ENCODE measurements at places on chromosomes 2 and 18.
A peak's percentile ranks its signal among the peaks of the same experiment; 100 is the strongest.

- no peak for DNase-seq
Measured at GRCh38 chr18:49243391-49243790, 217.1 kb downstream of the DYM start.

DNA sequence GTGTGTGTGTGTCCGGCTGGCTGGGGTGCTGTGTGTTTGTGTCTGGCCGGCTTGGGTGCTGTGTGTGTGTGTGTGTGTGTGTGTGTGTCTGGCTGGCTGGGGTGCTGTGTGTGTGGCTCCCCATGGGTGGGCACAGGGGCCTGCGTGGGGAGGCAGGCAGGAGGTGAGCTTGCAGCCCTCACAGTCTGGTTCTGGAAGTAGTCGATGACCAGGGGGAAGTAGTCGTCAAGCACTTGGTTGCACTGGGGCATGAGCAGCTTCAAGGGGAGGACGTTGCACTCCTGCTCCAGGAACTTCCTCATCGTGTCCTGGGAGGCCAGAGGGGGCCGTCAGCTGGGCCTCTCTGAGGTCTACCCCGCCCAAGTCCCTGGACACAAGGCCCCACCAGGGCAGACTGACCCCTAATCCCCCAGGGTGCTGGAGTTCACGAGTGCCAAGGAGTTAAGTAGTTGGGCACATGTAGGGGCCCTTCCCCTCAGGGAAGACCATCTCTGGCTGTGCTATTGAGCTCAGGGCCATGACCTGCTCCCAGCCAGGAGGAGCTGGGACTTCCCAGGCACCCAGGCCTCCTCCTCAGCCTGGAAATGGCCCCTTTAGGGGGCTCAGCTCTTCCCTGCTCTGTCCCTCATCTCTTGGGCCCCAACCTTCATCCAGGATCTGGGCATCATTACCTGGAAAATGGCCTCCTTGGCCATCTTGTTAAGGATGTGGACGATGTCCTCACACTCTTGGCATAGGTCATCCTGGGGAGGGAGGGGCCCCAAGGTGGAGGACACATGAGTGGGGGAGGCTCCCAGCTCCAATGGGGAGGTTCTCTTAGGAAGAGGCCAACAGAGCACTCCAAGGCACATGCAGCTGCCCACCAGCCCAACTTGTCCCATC is 1.3 kb downstream of the SFTPB start:
- peak; percentile 3 for DNase-seq

- no peak for DNase-seq
Measured at GRCh38 chr2:7812231-7812995, 869.4 kb upstream of the ID2 start.

- DNase-seq: no peak
Measured at GRCh38 chr2:239379641-239380170, 21.1 kb downstream of the HDAC4 start.

GRCh38 chr2:11761259-11761658 is 14.8 kb downstream of the LPIN1 start:
- DNase-seq: no peak

GRCh38 chr2:169571571-169571970 is 2.1 kb downstream of the FASTKD1 start:
- no peak for DNase-seq

GRCh38 chr2:123532994-123533393 is 492.1 kb upstream of the CNTNAP5 start:
- DNase-seq: no peak

DNA sequence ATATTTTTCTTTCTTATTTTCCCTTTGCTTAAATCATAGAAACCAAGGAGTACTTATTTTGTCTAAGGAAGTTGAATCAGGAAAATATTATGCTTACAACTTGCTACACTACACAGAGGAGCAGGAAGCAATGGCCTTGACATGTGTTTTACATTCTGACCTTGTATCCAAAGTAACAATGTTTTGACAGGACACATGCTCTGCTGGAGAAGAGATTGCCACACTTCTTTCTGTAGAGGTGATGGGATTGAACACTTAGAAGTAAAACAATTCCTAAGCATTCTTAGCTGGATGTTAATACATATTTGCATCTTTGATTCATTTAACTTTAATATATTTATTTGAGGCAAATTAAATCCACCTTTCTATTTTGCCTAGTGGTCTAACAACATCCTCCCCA is 929.1 kb downstream of the DSC3 start:
- DNase-seq: no peak

GRCh38 chr2:60413814-60414168 is 139.7 kb downstream of the BCL11A start:
- no peak for DNase-seq

DNA sequence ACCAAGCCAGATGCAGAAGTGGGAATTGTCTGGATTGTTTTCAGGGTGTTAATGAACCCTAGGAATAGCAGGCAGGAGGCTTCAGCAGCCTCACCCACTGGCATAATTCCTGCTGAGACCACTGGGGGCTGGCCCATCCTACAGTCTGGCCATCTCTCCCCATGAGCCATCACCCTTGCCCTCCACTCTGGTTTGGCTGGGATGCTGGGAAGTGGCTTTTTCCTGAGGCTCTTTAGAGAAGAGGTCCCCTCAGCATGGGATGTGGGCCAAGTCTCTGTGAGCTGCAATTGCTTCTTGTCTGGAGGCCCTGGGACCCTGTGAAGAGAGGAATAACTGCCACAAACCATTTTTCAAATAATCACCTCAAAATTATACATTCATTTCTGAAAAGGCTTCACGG is 4.0 kb downstream of the TCF7L1 start:
- DNase-seq: no peak

DNA sequence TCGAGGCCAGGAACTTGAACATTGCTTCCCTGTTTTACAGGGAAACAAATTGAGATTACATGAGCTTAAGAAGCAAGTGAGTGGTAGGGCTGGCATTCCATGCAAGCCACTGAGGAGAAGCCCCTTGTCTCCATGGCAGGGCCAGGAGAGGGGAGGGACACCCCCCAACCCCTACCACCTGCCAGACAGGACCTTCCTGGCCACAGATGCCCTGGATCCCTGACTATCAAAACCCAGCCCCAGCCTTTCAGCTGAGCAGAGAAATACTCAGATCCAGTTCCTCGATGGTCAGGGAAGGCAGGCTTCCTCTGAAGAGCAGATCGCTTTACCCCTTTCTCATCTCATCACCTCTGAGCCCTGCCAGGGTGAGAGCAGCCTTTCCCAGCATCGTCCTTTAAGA is 53.8 kb upstream of the ALPP start:
- no peak for DNase-seq

DNA sequence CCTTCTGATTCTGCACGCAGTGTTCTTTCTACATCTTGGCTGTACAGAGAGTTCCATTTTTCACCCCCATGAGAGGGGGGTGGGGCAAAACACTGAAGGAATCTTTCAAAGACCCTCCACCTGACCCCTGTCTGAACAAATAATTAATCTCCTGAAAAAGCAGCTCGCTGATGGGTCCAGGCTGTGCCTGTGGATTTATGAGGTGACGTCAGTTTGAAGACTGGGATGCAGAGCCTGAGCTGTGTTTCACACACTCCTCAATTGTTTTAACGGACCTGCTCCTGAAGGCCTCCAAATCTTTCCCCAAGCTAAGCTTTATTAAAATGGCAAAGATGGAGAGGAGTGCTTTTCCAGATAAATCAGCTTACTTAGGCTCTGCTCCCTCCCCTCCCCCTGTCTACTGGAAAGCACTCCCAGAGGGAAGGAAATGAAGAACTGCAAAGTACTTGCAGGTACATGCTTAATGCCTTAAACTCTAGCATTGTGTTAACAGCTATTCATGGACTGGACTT is 390.2 kb upstream of the TNP1 start:
- no peak for DNase-seq

GRCh38 chr2:56960581-56960980 is 776.8 kb downstream of the CCDC85A start:
- DNase-seq: no peak

GRCh38 chr2:118145207-118145606 is 56.9 kb downstream of the INSIG2 start:
- DNase-seq: no peak

GRCh38 chr18:63421514-63421913 is 762 bp downstream of the VPS4B start:
- DNase-seq: no peak

GRCh38 chr2:236214376-236214995 is 46.3 kb upstream of the GBX2 start:
- no peak for DNase-seq

DNA sequence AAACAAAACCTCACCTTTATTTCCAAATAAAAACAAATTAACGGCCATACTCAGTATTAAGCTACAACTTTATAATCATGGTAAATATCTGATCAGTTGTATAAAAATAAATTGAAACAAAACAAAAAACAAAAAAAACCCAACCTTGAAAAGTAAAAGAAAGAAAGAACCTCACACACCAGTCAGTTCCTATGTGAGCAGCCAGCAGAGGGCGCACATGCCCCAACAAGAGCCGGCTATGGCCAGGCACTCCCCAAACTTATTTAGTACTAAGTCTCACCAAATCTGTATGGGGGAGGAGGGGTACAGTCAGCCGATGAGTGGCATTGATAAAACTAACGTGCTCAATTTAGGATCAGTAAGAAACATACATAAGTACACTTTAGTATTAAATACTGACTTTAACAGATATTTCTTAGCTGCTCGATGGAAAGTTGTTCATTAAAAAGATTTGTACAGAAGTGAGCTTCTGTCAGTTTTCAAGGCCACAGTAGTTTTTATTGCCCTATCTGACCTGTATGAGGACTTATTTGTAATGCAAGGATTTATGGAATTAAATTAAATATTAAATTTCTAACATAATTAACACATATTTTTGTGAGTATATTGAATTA is 172.6 kb downstream of the TCF4 start:
- DNase-seq: peak; percentile 76

- DNase-seq: no peak
Measured at GRCh38 chr18:50011813-50012435, 183.0 kb downstream of the MYO5B start.

DNA sequence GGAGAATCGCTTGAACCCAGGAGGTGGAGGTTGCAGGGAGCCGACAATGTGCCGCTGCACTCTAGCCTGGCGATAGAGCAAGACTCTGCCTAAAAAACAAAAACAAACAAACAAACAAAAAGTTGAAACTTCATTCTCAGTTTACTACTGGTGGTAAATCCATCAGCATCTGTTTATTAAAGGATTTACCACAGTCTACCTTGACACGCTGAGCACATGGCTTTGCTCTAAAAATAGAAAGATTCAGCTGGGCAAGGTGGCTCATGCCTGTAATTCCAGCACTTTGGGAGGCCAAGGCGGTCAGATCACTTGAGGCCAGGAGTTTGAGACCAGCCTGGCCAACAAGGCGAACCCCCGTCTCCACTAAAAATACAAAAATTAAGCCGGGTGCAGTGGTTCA is 201.3 kb downstream of the TGIF1 start:
- DNase-seq: no peak

DNA sequence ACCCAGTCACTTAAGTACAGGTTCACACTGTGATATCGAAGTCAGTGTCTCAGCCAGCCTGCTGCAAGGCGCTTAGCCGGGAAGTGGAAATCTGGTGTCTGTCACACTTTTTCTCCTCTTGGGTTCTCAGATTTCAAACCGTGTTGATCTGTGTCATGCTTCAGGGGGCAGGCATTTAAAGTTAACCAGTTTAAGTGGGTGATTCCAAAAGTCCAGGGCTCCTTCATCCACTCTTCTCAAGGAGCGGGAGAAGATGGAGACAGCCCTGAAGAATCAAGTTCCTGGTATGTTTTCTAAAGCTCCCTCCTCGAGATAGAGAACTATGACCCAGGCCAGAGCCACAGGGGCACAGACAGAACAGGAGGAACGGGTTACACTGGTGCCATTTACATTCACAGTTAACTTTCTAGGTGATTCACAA is 331.7 kb downstream of the GBX2 start:
- DNase-seq: no peak

- DNase-seq: no peak
Measured at GRCh38 chr18:59593291-59593717, 103.9 kb downstream of the CCBE1 start.

DNA sequence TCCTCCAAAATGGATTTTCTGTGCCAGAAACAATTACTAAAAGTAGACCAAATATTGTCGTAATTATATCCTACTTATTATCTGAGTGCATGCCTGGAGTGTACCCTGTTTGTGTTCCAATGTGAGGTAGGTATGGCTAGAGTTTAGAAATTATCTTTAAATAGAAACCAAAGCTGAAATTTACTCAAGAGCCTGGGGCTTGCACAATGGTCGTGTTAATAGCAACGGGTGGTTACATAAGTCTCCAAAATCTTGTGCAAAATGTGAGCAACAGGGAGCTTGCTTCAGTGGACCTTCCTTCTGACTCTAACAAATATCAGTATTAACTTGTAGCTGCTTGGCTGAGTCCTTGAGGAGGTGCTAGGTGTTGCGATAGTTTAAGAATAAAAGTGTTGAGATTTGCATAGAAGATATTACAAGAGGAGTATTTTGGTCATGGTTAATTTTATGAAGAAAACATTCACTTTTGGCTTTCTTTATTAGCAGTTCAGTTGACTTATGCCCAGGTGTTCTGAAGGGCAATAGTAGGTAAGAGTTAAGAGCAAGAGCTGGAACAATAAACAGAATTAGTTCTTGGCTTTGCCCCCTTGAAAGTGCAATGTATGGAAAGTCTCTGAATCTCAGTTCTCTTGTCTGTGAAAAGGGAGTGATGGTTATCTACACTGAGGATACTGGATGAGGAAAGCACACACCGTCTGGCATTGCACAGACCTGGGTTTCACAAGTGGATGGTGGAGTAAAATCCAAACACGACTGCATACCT is 4.6 kb downstream of the CXCR4 start:
- peak; percentile 94 for DNase-seq

GRCh38 chr2:141323571-141323970 is 807.2 kb downstream of the LRP1B start:
- DNase-seq: no peak

DNA sequence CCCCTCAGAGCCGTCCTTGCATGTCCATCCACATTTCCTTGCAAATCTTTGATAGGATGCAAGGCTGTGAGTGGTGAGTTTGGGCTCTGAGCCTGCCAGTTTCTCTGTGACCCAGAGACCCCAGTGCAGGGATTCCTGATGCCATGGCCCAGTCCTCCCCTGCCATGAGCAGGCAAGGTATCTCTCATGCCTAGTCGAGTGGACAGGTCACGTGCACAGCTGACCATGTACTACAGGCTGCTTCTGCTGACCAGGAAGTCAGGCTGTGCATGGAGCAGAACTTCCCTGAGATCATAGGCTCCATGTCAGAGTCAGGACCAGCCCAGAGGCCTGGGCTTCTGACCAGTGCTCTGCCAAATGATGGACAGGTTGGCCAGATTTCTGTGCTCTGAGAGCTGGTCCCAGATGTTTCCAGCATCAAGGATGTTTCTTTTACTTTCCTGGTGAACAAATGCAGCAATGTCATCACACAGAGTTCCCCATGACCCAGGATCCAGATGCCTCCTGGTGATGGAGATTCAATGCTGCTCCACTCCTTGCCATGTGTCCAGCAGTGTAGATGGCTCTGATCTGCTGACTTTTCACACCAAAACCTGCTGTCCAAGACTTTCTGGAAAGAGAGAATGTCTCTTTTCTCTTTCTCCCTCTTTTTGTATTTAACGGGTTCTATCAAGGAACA is 321.6 kb upstream of the HS6ST1 start:
- no peak for DNase-seq

DNA sequence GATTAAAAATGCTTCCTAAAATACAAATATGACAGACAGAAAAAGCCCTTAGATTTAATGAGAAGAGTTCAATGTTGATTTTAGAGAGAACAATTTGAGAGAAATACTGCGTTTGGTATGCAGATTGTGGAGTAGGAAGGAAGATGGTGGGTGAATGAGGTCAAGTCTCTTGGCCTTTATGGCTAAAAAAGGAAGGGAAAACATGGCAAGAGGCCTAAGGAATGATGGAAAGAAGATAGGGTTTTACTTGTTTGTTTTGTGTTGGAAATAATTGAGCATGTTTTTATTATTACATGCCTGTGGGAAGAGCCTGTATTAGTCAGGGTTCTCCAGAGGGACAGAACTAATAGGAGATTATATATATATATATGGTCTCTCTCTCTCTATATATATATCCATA is 318.1 kb downstream of the TRIB2 start:
- no peak for DNase-seq
